NCI-H226 (cell line): ENCODE measurements at places on chromosomes 16 and 17.

DNA sequence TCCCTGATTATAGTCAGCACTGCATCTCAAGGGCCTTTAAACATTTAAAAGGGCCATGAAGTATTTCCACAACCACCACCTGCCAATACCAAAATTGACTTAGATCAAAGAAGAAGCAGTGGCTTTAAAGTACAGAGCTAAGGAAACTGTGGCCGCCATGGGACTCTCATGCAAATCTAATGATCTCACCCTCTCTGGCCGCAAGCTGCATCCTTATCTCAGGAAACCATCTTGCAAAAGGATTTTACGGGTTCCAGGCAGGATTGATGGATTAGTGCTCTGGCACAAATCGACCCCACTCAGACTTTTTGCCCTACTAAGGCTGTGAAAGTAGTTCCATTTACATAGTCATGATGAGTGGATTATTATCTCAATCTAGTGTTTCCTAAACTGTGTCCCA lies 22.6 kb downstream of the CDRT4 start:
- no peak for DNase-seq

- DNase-seq: peak; percentile 99
Measured at GRCh38 chr17:64707050-64707591, 45.0 kb upstream of the SMURF2 start.

DNA sequence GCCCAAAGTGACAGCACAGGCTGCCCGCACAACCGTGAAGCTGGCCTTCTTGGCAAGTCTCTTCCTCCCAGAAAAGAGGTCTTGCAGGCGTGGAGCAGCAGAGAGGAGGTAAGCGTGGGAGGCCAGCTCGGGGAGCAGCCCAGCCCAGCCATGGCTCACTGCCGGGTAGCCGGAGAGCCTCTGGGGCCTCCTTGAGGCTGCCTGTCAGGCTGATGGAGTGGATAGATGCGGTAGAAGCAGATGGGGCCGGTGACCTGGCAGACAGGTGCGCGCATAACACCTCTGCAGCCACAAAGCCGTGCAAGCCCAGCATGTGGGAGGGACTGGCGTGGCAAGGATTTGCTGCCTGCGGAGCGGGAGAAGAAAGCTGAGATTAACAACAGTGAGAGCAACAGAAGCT lies 17.1 kb upstream of the DOK4 start:
- no peak for DNase-seq

GRCh38 chr17:18087610-18088491 lies at the start of gene DRG2:
Gene DRG2 (plus strand): TSS chr17:18087948. CDS start chr17:18088024, 76 bp downstream.
- DNase-seq: peak; percentile 87

DNA sequence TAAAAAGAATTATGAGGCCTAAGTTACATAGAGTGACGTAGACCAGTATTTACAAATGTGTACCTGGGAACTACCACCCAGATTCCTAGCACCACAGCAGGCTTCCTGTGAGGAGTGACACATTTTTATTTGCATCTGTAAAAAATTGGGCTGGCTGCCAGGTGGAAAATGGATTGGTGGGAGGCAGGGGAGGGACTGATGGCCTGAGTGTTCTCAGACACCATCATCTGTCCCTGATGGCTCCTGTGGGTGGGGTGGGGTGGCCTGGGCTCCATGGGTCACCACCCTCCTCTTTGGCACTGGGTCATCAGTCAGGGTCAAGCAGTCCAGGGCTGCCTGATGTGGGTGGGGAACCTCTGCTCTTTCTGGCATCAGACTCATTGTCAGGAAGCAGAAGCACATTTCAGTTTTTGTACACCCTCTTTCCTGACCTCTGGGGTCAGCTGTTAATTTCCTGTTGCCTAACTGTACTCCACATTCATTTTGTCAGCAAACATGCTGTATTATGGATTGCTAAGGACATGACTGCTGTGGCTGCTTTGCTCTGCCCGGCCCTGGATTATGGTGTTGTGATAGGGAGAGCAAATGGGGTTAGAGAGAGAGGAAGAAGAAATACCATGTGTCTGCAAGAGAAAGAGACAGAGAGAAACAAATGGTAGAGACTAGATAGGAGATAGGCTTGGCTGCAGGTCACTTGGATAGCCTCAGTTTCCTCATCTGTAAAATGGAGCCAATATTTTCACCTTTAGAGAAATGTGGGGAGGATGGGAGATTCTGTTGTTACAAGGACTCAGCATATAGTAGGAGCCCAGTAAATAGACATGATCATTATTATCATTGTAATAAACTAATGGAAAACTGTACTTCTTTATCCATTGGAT lies 11.6 kb upstream of the MFAP4 start:
- DNase-seq: no peak

DNA sequence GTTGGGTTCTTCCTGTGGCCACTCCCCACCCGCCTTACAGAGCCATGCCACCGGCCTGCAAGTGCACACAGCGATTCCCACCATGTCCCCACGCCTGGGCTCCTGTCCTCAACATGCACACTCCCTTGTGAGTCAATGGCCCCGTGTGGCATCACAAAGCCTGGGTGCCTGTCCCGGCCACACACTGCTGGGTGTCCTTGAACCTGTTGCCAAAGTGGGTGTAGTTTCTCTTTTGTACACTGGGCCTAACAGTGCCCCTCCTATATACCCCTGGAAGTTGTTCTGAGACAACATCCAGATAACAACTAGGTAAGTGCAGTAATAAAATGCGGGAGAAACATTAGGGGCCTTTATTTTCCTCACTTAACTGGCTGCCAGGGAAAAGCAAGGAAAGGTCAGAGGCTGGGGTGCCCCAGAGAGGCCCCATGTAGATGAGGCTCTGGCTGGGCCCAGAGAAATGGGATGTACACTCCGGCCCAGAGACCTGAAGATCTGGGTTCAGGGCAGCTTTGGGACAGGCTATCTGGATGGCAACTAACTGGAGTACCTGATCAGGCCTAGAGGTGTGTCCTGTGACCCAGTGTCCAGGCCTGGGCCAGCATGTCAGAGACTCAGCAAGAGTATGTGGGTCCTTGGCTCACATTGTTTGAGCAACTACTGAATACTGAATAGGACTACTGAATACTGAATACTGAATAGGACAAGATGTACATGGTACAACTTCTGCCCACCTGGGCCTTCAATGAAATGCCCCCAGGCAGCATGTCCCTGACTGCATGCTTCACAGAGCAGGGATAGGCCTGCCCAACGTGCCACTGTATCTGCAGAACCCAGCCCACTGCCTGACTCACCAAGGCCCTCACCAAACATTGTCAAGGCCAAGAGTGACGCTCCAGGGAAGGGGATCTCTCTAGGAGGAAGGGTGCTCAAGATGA lies 8.3 kb downstream of the ABCC3 start:
- DNase-seq: no peak
